Smooth muscle cell of trachea (primary cell): ENCODE measurements at places on chromosomes 12 and 14. TPM values are rescaled to one million over a fixed set of nuclear protein-coding genes. Genes with fewer than 3 reads are reported as not detected.

The SLC25A21 gene
- total RNA-seq = 0.73 and 0.83 TPM in 2 replicates

The IRAK3 gene
- total RNA-seq = 10.8 and 12.5 TPM in 2 replicates

The CLEC4D gene
- not detected in 2 replicates for total RNA-seq

The PMCH gene
- total RNA-seq = not detected in 2 replicates

The RHOJ gene
- total RNA-seq = 1.9 and 2.0 TPM in 2 replicates

The IAPP gene
- not detected in 2 replicates for total RNA-seq

The RTL1 gene
- total RNA-seq = under 0.01 TPM in 1 of 2 replicates, not detected in the other

The FBXL14 gene
- 8.0 and 10.4 TPM in 2 replicates for total RNA-seq

The DPF3 gene
- total RNA-seq = 7.9 and 13.9 TPM in 2 replicates

The TTC7B gene
- 22.0 and 39.0 TPM in 2 replicates for total RNA-seq

The P2RX2 gene
- not detected in 2 replicates for total RNA-seq

The GPR68 gene
- 11.6 and 23.2 TPM in 2 replicates for total RNA-seq

The PARPBP gene
- total RNA-seq = 4.8 and 23.6 TPM in 2 replicates

The ANO2 gene
- total RNA-seq = 0.44 TPM in 1 of 2 replicates, not detected in the other

The MYRFL gene
- not detected in 2 replicates for total RNA-seq

The SLC6A15 gene
- 21.2 and 30.0 TPM in 2 replicates for total RNA-seq

The RFLNA gene
- not detected in 2 replicates for total RNA-seq

The MYF5 gene
- total RNA-seq = not detected in 2 replicates

The SERPINA4 gene
- not detected in 2 replicates for total RNA-seq

The SERPINA9 gene
- 0.50 TPM in 1 of 2 replicates, not detected in the other for total RNA-seq

The KERA gene
- not detected in 2 replicates for total RNA-seq
